ENCODE measurements at places on chromosomes 11 and 22. TPM values are rescaled to one million over a fixed set of nuclear protein-coding genes. Genes with fewer than 3 reads are reported as not detected.

NDUFS3 gene
- 40.2 TPM for total RNA-seq

TUB gene
- total RNA-seq: 28.6 TPM

TIRAP gene
- total RNA-seq: 6.3 TPM

MPZL3 gene
- 5.3 TPM for total RNA-seq

LINC01488 gene
- total RNA-seq: 0.96 TPM

RIMBP3C gene
- total RNA-seq: not detected

ACP2 gene
- 77.3 TPM for total RNA-seq

DDI1 gene
- total RNA-seq: 0.72 TPM

DNA sequence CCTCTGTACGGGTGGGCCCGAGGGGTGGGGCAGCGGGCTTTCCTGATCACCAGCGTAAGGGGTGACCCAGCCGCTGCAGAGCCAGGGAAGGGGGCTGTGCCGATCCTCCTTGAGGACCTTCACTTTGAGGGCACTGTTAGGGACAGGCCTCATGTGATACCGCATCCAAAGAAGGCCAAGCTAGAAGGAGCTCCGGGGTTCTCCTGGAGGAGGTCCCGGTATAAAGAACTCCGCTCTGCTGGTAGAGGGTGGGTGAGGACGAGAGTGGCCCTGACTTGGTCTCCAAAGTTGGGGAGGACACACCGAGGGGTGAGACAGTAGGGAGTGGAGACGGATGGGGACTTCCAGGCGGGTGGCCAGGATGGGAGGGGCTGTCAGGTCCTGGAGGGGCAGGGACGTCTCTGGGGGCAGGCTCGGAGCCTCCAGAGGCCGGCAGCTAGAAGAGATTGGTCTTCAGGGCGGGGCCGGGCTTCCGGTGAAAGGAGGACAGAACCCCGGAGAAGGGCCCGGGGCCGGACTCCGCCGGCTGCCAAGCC lies 4.6 kb downstream of the PHOX2A start:
- peak; percentile 75 for DNase-seq

- DNase-seq: peak; percentile 77
Measured at GRCh38 chr11:61509043-61510029, 787 bp downstream of the LRRC10B start.

DNA sequence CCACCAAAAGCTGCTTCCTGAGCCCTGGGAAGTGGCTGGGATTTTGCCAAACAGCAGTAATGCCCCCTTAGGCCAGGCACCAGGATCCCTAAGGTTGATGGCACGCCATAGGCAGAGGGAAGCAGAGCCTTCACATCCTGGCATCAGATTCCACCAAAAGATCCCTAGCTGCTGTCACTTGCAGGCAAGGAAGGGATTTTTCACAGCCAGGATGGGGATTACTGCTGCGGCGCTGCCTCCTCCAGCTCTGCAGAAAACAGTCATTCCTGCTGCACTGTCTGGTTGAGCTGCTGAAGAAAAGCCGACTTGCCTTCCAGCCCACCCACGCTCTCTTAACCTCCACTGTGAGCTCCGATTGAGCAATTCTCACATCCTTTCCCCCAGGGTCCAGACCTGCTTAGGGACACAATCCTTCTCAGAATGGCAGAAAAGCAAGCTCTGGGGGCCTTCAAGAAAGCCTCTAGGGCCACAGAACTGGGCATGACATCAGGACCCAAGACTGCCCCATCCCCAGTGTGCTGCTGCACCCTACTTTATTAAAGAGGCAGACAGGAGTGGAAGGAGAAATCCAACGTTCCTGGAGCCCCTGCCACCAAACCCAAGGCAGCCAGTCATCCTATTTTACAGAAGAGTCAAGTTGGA lies 19.9 kb downstream of the SYN3 start:
- peak; percentile 79 for DNase-seq

DNA sequence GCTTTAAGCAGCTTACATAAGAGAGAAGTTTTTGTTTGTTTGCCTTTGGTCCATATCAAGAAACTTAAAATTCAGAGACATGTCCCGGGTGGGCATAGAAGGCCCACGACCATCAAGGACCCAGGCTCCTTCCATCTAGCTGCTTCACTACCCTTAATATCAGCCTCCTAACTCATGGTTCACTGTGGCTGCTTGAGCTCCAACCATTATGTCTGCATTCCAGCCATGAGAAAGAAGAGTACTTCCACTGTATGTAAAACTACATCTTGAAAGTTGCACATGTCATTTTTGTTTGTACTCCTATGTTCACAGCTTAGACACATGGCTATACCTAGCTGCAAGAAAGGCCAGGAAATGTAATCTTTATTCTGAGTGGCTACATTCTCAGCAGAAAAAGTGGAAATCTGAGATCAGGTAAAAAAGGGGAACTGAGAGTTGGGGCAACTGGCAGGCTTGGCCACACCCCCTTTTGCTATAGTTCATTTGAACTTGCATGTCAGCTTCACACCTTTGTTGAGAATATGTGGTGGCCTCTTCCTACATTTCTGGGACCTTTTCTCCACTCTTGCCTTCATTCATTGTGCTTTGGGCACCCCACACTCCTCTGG lies 81.3 kb upstream of the TP53I11 start:
- DNase-seq: no peak

- peak; percentile 26 for DNase-seq
Measured at GRCh38 chr11:45500451-45500850, 165.0 kb downstream of the CHST1 start.

DNA sequence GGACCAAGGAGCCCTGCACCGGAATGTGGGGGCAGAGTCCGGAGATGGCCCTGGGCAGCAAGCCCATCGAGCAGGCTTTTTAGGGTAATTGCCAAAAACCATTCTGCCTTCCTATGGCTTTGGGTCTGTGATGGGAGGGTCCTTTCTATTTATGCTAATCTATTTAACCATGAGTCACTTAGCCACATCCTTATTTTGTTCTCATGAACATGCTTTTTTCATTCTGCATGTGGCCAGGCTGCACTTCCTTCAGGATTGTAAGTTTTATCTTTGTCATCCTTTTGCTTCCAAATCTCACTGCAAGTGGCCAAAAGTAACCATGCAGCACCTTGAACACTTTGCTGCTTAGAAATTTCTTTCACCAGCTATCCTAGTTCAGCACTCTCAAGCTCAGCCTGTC lies 88.3 kb downstream of the EFCAB6 start:
- no peak for DNase-seq

DNA sequence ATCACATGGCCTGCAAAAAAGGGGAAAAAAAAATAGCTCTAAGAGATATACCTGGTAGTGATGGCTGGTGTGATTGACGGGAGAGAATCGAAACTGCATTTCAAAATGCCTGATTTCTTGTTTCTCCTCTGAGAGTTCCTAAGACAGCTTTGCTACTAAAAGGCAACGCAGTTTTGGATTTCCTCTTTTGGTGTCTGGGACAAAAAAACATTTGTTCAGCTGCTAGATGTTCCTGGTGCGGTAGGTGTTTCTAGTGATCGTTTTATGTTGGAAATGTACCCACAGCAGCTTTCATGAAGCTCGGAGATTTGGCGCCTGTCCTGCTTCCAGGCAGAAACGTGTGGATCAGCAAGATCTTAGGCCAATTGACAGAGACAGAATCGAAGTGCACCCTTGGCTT lies 18.1 kb downstream of the P2RX3 start:
- DNase-seq: no peak

DNA sequence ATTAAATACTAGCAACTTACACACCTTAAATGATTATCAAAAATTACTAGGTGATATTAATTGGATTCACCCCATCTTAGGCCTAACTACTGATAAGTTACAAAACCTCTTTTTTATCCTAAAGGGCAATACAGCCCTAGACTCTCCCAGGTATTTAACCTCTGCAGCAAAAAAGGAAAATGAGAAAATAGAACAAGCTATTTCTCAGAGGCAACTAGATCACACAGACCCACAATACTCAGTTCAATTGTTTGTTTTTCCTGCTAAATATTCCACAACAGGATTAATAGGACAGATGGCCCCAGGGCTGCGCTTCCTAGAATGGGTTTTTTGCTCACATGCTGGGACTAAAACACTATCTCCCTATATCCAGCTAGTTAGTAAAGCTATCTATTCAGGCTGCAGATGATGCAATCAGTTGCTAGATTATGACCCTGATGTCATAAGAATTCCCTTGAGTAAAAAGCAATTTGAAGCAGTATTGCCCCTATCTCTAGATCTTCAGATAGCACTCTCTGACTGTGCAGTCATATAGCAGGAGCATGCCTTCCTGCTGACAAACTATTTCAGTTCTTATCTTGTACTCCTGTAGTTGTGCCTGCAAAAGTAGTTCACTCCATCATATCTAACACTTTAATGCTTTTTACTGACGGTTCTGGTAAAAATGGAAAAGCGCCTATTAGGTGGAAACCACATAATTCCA lies 1595.5 kb upstream of the TENM4 start:
- no peak for DNase-seq

DNA sequence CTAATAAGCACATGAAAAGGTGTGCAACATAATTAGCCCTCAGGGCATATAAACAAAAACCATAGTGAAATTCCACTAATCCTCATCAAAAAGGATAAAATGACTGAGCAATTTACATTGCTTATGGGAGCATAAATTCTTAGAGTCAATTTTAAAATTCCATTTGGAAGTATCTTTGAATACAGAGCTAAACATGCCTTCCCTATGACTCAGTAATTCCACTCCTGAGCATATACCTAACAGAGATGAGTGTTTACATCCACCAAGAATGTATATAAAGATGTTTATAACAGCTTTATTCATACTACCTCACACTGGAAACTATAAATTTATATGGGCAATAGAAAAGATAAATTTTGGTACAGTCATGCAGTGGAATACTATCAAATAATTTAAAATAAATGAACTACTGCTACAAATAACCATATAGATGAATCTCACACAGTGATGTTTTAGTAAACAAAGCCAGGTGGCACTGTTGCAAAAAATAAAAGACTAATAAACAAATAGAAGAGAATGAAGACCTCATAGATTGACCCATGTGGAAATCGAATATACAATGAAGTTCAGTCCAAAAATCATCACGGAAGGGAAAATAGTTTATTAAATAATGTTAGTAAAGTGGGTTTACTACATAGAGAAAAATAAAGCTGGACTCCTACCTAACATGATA lies 8.2 kb upstream of the OR2D2 start:
- DNase-seq: no peak

- no peak for DNase-seq
Measured at GRCh38 chr22:20396639-20397038, 2.7 kb downstream of the ZNF74 start.

GRCh38 chr11:62401811-62402210 lies 17.0 kb upstream of the SCGB1A1 start:
- no peak for DNase-seq

DNA sequence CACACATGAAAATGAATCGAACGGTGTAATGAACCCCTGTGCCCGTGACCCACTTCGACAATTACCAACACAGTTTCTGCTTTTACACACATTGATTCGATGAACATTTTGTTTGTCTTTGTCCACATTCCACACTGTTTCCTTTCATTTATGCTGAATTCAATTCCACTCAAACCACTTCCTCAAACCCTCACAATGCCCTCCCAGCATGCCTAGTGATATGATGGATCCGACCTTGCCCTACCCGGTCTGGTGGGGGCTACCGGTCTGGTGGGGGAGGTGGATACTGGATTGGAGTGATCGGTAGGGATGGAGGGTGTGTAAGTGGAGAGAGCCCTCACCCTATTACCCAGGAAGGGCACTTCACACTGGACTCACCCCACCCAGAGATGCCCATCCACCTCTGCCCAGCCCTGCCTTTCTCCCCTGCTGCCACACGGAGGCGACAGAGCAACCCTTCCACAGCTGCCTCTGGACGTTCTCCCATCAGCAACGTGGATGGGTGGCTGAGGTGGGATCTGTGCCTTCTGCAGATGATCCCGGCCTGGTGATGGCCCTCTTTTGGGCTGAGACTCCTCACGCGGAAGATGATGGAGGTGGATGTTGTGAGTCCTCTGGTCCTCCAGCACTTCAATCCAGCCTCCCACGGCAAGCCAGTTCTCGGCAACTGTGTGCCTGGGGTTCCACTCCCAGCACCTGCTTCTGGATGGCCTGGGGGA lies 33.0 kb upstream of the P2RY2 start:
- DNase-seq: no peak

DNA sequence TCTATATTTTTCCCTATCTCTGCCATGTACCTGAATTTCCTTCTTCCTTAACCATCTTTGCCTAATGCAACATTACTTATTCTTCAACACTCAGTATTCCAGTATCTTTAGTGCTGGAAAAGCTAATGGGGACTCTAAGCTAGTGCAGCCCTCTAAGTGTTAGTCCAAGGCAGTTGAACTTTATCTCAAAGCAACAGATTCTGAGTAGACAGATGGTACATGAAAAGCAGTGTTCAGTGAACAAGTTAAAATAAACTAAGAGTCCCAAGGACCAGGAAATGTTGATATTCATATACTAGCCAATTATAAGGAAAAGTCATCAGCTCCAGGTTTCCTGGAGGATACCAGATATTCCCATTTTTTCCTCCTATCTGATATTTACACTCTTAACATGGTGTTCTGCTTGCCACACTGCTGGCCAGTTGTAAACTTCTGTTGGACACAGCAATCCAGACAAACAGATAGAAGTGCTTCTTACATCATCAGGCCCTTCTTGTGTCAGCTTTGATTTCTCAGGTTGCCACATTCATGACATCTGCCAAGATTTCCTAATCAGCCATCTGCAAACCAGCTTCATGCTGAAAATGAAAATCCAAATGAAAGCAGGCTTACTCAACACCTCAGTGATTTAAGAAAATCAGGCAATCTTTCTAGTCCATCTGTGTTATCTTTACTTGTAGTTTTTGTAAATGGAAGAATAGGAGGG lies 255.9 kb upstream of the POU2AF2 start:
- DNase-seq: peak; percentile 30

- peak; percentile 96 for DNase-seq
Measured at GRCh38 chr11:61816736-61817455, at the start of gene FADS1. Gene FADS1 (minus strand): TSS chr11:61817003. CDS start chr11:61816929, 74 bp downstream.

DNA sequence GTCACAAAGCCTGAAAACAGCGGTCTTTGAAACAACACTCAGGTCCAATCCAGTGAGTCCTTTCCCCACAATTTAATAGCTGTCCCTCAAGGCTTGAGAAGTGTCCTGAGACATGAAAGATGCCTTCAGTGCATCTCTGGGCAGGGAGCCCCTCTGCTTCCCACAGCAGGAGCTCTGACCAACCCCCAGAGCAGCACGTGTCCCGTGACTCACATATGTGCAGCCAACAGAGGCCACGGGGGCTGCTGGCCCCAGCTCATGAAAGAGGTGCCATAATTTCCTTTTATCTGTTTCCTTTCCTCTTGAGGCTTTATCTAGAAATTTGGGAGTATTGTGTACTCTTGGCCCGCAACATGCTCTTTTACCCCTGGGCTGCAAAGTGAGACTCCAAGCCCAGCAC lies 33.2 kb upstream of the LMO1 start:
- no peak for DNase-seq

- no peak for DNase-seq
Measured at GRCh38 chr11:27621405-27622161, 78.7 kb downstream of the BDNF start.

Data from umbilical cord (tissue), 2 donors.